Kidney tubule cell (primary cell): ENCODE measurements at places on chromosomes 5 and 9.

GRCh38 chr5:98468188-98468869 lies 305.1 kb upstream of the RGMB start:
- DNase-seq: peak; percentile 84

DNA sequence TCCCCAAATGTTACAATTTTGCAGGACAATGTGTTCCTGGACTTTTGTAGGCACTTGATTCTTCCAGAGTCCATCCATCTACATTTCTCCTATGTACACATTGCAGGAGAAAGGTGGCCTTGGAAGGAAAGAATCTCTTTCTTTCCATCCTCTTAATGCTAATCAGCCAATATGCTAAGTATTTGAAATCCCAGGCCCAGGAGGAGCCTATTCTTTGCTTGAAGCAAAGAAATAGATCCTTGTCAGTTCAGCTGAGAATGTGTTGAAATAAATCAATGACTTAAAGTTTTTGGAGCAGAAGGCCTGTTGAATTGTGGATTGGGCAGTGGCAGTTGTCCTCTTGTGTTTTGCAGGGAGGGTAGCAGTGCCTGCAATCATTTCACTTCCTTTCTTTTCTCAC lies 113.3 kb downstream of the PTTG1 start:
- DNase-seq: no peak

DNA sequence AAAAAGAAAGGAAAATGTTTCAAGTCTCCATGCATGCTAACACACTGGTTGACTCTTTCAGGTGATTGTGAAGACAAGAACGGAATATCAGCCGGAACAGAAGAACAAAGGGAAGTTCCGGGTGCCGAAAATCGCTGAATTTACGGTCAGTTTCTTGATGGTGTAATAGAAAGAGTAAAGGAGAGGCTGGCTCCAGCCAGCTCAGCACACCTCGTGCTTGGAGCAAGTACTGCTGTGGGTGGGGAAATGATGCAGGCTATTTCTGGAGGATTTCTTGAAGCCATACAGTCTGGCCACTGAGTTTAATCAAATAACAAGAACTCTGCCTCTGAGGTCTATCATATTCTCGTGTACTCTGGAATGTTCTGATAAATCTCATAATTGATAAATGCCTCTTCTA lies 18.7 kb downstream of the NSG2 start:
- DNase-seq: no peak

- DNase-seq: peak; percentile 70
Measured at GRCh38 chr5:63240063-63240755, 661.6 kb downstream of the LRRC70 start.

GRCh38 chr9:129552064-129552463 lies 68.8 kb downstream of the C9orf50 start:
- DNase-seq: no peak

DNA sequence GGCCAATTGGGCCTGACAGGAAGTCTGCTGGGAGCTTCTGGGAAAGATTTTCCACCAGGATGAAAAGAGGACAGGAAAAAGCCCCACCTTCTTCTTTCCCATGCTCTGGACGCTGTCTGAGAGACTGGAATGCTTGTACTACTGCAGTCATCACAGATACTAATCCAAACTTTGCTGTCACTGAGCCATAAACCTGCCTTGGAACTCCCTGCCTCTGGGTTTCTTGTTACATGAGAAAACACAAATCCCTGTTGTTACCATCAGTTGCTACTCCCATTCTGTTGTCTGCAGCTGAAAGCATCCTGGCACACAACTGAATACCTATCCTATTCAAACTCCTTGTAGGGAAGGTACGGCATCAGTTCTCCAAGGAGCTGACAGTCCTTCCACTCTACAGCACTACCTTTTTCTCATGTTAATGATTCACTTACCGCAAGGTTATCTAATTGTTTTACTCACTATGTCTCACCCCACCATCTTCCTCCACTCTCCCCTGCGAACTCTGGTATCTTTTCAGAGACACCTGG lies 167.5 kb downstream of the CDK5RAP2 start:
- peak; percentile 47 for DNase-seq

GRCh38 chr5:148374690-148375360 lies 8.9 kb upstream of the FBXO38 start:
- peak; percentile 60 for DNase-seq

- no peak for DNase-seq
Measured at GRCh38 chr5:29054694-29055093, 2016.3 kb upstream of the CDH9 start.

- DNase-seq: peak; percentile 25
Measured at GRCh38 chr5:40399349-40399748, 280.4 kb upstream of the PTGER4 start.

DNA sequence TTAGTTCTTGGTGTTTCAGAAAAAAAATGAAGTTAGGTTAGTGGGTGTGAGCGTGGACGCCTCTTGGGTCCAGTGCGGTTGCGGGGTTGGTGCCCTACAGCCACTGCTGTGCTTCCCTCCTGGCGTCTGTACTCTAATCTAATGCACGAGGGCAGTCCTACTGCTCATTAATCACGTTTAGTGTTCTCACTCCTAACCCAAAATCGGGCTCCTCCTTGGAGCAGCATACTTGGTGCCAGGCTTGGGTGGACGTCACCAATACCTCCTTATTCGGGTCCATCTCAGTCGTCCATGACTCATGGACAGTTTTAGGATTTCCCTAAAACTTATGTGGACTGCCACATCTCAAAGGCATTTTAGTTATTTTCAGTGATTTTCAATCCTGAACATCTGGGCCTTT lies 41.6 kb downstream of the TRIO start:
- DNase-seq: no peak

- DNase-seq: peak; percentile 84
Measured at GRCh38 chr5:115372146-115372545, 75.7 kb upstream of the CCDC112 start.

DNA sequence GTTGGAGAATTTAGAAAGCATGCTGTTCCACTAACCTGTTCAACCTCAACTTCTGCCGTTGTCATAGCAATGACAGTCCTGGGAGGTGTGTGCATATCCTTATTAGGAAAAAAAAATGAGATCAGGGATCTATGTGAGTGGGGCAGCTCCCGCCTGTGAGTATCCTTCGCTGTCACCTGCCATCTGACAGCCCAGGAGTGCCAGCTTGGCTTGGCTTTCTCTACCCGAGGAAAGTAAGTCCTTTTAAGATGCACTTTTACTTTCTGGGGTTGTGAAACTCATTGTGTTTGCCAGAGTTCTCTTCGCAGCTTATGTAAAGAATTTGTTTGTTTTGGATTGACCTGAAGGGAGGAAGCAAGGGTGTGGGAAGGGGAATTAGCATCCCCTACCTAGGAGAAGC lies 21.8 kb downstream of the PCDHAC2 start:
- no peak for DNase-seq

DNA sequence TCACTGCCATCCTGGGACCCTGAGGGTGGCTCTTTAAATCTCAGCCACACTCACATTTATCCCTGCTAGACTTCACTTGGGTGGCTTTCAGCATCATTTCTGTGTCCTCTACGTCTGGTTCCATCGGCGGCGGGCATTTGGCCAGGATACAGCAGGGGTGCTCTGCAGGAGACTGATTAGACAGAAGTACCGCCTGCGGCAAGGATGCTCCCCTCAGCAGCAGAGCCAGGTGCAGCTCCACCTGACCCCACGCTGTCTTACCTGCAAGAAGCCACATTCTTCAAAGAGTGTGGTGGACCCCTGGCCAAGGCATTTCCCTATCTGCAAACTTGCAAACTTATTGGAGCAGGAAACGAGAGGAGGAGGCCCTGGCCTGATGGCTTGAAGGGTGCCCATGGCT lies 309.8 kb upstream of the IRX4 start:
- no peak for DNase-seq

- DNase-seq: no peak
Measured at GRCh38 chr5:115393239-115393638, 96.8 kb upstream of the CCDC112 start.

DNA sequence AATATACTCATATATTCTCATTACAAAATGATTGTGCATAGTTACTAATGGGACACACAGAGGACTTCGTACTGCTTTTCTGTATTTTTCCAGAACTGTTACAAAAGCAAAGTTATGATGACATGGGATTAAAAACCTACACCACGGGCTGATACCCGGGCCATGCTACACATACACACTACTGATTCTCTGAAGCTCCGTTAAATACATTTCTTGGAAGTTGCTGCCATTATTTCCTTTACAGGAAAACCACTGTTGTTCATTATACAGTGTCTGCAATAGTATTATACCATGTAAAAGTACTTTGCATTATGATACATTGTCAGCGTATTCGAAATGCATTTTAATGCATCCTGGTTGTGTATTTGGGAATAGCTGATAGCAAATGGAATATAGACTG lies 32.5 kb downstream of the EBF1 start:
- DNase-seq: no peak

DNA sequence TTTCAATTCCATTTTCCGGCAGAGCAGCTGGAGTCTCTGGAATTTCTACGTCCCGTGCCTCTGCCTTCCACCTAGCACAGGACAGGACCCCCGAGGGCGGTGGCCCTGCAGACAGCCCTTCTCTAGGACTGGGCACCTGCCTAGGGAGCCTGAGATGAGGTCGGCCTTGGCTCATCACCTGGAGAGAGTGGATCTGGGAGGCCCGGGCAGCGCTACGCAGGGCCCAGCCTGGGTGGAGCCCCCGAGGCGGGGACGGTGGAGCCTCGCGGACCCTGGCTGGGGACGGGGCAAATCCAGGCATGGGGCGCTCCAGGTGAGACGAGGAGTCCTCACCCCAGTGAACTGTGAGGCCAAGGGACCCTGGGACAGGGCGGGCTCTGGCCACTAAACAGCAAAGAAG lies 114.5 kb downstream of the MTRR start:
- no peak for DNase-seq

DNA sequence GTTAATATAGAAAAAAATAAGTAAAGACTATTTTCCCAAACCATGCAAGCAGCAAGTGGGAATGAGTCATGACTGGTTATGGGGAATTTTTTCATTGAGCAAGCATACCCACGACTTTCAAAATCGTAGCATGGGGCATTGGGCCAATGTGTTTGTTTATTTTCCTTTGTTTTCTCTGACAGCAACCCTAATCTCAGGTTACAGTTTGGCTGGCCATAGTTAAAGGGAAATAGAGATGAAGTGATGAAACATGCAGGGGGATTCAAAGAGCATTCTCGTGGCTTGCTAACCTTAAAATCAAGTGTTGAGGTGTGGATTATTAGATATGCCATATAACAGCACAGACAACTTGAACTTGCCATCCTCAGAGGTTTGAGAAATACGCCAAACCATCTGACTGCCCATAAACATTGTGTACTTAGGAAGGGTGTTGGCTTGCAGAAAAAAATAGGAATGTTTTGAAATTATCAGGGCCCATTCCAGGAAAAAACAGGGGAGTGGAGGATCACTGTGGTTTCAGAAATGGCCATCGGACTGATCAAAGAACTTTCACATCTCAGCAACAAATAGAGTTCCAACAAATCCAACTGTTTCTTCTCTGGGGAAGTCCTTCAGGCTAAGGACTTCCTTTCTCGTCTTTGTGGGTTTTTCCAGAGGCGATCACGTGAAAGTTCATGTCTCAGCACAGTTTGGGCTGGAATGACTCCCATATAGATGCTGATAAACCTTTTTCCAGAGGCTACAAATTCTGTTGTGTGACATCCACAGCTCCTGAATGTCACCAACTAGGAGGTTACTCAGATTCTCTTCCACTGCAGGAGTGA lies 259.1 kb downstream of the SYK start:
- DNase-seq: peak; percentile 82

DNA sequence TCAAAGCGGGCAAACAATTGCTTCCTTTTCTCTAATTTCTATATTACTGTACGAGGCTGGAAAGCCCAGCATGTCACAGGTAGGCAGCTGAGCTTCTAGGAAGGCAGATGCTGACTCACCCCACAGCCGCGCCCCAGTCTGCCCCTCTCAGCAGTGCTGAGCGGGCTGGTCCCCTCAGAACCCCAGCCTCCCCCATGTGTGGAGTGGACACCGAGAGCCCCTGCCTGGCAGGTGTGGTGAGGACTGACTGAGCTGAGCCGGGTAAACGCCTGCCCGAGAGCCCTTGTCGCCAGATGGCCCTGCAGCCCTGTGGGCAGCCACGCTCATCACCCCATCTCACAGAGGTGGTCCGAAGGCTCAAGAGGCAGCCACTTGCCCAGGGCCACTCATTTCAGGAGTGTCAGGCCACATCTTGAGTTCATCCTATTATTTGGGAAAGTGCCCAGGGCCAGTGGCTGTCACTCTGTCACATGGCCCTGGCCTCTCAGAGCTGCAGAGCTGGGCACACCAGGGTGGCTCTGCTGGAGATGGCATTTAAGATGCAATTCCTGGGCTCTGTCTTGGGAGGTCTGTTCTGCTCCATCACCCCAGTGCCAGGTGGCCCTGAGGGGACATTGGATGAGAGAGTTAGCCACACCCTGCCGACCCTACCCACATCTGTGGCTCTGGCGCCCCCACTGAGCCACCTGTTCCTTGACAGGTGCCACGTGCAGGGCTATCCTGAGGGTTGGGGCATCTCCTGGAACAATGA lies 12.4 kb downstream of the CARD19 start:
- no peak for DNase-seq

GRCh38 chr5:167973126-167973525 lies 318.3 kb upstream of the WWC1 start:
- no peak for DNase-seq

- no peak for DNase-seq
Measured at GRCh38 chr5:82704381-82704780, 372.8 kb downstream of the TMEM167A start.

GRCh38 chr5:117731446-117731845 lies 1156.8 kb upstream of the SEMA6A start:
- no peak for DNase-seq

- no peak for DNase-seq
Measured at GRCh38 chr5:4191041-4191440, 595.4 kb downstream of the IRX1 start.

- DNase-seq: no peak
Measured at GRCh38 chr5:16418471-16418922, 47.1 kb downstream of the ZNF622 start.

GRCh38 chr5:25669645-25670401 lies 1025.0 kb upstream of the CDH10 start:
- no peak for DNase-seq

GRCh38 chr5:132098151-132098594 lies 24.6 kb downstream of the CSF2 start:
- DNase-seq: peak; percentile 80

GRCh38 chr5:30765227-30765626 lies 428.3 kb upstream of the CDH6 start:
- DNase-seq: peak; percentile 79

DNA sequence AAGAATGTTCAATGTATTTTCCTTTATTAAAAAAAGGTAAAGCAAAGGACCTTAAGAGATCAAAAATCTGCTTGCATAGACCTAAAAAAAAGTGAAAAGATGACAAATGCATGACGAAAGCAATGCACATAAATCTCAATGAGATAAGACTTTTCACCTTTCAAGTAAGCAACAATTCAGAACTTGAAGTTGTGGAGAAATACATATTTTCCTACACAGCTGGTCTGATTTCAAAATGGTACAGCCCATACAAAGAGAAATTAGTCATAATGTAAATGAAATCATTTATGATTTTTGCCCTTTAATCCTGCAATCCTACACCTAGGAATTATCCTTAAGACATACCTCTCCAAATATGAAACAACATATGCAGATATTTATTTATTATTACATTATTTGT lies 568.0 kb downstream of the ANXA1 start:
- no peak for DNase-seq
